ENCODE measurements at places on chromosomes 11 and 22. TPM values are rescaled to one million over a fixed set of nuclear protein-coding genes. Genes with fewer than 3 reads are reported as not detected.

OR5AK2 gene
- not detected for polyA plus RNA-seq

MS4A6E gene
- polyA plus RNA-seq, result not detected

SYT13 gene
- 0.73 TPM for polyA plus RNA-seq

- DNase-seq, result peak; percentile 8
Observed at GRCh38 chr11:34856251-34856650, 59.9 kb downstream of the APIP start.

SCN3B gene
- 55.2 TPM for polyA plus RNA-seq

GRCh38 chr22:32828150-32828549 is 26.6 kb downstream of the TIMP3 start:
- DNase-seq, result no peak

DNA sequence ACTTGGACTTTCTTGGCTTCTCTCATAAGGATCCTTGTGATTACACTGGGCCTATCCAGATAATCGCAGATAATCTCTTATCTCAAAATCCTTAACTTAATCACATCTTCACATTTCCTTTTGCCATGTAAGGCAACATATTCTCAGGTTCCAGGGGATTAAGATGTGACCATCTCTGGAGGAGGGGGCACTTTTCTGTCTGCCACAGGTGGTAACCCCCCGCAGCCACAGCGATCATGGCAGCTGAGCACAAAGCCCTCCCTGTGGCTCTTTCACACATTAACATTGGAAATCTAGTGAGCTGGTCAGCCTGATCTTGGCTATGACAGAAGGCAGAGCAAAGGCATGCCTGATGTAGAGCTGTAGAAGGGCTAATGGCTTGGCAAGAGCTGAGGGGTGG is 69.1 kb upstream of the CD82 start:
- no peak for DNase-seq

- DNase-seq, result no peak
Observed at GRCh38 chr11:114063149-114063828, 3.8 kb downstream of the ZBTB16 start.

DNA sequence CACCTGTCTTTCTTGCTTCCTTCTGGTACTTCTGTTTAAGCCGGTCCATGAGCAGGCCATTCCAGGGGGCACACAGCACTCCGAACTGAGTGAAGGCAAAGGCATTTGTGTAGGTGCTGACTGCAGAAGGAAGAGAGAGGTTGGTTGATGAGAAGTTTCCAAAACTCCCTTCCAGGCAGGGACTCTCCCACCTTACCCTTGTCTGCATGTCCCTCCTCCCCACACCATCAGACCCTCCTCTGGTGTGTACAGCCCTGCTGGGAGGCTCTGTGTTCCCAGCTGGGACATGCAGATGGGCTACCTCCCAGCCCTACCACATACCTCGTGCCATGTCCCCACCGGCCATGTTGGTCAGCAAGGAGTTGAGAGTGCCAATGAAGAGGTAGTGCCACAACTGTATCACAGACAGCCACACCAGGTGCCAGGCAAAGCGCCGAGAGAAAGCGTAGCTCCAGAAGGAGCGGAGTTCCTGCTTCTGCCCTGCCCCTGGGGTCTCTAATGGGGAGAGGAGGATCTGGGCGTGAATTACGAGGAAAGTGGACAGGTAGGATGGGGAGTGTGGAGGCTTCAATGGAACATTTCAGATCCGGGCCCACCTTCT is 12.2 kb downstream of the SLC43A3 start:
- no peak for DNase-seq

GRCh38 chr11:30091246-30091645 is 74.4 kb upstream of the KCNA4 start:
- no peak for DNase-seq

GRCh38 chr11:124297921-124298320 is 15.8 kb downstream of the OR8D1 start:
- DNase-seq, result no peak

- DNase-seq, result peak; percentile 67
Observed at GRCh38 chr11:102287964-102288724, 29.1 kb upstream of the BIRC3 start.
